Astrocyte of the spinal cord (primary cell): ENCODE measurements at places on chromosomes 6 and 20.

DNA sequence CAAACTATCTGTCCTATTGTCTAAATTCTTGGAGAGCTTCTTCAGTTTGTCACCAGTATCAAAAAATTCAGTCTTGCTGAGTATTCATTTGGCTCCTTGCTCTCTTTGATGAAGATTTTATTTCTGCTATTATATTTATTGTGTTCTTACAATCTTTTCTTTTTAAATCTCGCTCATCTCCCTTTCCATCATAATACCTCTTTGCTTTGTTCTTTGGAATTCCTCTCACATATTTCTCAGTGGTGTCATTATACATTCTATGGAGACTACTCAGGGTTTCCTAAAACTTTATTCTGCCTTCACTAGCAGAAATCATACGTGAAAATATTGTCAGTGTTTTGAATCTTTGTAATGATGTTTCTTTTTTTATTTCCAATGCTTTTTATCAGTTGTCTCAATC lies 445.2 kb upstream of the ID4 start:
- DNase-seq, result no peak

DNA sequence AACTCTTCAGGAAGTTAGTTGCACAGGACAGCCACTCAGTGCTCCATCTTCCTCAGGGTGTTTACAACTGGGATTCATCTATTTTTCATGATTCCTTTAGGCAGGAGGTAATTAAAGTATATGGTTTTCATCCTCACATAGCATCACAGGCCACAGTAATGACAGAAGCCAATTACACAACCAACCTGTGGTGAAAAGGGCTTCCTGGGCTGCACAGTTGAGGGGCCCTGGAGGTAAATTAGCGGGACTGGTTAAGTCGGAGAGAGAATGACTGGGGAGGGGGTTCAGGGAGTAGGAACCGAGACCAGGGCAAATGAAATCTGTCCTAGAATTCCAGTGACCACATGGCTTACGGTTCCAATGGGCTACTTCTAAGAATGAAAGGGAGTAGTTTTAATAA lies 37.0 kb downstream of the BAK1 start:
- DNase-seq, result no peak

DNA sequence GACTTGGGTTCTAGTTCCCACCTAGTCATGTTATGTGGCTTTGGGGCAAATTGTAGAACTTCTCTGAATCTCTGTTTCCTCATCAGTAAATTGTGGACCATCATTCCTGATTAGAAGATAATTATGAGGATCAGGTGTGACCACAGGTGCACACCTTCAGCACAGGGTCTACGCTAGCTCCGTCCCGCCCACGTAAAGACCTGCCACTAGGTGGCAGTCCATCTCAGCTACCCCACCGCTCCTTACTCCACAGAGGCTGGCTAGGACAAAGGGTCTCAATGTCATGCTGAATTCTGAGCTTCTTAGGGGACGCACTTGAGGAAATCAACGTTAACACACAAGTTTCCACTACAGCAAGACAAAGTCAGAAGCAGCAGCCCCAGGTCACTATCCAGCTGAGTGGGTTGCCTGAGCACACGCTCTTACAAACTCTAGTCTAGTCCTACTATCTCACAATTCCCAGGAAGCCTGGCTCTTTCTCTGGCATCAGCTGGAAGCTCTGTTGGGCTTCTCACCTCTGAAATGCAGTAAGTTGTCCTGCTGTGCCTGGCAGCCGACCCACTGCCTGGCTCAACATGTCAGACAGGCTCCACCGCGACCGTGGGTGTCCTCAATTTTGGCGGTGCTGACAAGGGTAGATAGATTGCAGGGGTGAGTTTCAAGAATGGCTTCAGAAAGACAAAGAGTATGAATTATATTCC lies 2.0 kb upstream of the PLCG1 start:
- DNase-seq, result no peak

DNA sequence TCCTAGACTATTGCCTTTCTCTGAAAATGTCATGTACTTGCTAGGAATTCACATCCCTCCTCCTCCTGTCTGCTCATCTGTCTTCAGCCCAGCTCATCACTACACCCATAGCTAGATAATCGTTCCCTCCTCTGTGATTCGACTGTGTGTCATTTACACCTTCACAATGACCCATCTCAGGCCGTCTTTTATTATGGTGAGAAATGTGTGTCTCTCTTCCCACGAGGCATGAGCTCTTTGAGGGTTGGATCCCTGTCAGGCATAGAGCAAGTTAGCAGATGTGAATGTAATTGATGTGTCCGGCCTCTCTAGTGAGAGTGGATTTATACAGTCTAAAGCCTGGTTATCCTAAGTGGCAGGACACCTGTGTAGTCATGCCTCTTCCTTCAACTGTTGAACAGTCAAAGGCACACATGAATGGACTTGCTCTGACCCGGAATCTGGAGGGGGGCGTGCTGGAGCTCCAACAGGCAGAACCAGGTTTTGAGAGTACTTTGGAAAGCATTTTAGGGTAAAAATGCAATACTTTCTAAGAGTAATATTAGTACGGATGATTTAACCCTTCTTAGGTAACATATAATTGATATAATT lies 182.1 kb downstream of the UTRN start:
- DNase-seq, result no peak

- DNase-seq, result no peak
Observed at GRCh38 chr6:5088780-5089179, 3.6 kb downstream of the PPP1R3G start.

DNA sequence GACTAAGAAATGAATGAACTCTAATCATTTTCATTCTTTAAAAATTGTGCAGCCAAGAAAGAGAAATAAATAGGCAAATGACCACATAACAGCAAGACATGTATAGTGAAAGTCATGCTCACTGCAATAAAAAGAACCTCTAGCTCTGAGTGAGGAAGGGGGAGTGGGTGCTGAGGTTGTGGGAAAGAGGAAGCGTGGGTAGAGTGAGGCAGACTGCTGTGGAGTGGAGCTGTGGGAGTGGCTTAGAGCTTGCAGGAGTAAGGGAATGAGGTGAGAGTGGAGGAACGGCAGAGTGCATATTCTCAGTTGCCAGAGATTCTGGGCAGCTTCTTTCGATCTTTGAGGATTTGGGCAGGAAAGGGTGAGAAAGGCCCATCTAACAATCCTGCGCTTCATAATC lies 10.4 kb downstream of the DEFB129 start:
- no peak for DNase-seq

DNA sequence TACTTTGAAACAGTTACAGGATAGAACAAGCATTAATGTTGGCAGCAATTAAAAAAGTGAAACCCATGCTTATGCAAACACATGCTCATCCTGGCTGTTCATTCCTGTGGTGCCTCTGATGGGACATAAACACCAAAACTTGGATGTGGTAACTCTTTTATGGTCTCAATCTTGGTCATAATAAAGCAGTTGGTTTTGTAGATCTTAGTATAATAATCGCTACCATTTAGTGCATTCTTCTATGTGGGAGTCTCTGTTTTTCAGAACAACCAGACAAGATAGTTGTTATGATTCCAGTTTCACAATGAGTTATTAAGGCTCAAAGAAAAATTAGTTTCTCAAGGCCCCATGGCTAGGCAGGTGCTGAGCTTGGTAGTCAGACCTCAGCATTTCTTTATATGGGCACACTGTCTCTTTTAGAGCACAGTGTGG lies 184.0 kb downstream of the UTRN start:
- DNase-seq, result no peak

DNA sequence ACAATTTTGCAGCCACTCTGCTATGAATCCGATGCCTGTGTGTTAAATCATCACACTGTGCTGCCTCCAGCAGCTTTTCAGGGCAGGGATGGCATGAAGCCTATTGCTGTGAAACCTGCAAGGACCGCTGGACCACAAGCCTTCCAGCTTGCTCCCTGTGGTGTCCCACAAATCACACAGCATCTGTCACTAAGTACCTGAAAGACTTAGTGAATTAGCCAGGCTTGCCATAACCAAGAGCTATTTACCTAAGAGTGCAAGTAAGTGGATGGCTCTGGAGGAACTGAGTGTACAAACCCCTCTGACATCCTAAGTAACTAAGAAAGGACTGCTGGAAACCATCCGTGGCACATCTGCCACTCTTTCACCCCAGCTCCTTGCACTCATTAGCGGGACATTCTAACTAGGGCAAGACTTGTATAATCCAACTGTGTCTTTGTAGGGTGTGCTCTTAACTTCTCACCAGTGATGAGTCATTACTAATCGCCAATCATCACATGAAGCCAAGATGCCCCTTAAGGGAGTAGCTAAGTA lies 34.7 kb downstream of the FOXQ1 start:
- no peak for DNase-seq

DNA sequence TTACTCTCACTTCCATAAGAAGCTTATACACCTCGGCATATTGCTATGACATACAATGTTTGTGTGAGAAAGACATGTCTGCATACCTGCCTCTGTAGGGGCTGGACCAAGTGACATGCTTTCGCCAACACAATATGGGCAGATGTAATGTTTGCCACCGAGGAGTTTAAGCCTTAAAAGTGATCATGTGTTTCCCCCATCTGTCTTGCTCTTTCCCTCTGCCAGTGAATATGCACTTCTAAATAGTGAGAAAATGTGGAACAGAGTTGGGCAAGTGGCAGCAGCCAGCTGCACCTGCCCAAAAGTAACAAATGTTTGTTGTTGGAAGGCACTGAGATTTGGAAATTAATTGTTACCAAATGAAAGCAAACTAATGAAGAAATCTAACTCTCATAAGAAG lies 274.8 kb upstream of the BTBD3 start:
- DNase-seq, result no peak

- DNase-seq, result peak; percentile 79
Observed at GRCh38 chr6:31070711-31071197, 41.6 kb downstream of the C6orf15 start.

- DNase-seq, result no peak
Observed at GRCh38 chr20:41316051-41316450, 1.5 kb downstream of the ZHX3 start.

DNA sequence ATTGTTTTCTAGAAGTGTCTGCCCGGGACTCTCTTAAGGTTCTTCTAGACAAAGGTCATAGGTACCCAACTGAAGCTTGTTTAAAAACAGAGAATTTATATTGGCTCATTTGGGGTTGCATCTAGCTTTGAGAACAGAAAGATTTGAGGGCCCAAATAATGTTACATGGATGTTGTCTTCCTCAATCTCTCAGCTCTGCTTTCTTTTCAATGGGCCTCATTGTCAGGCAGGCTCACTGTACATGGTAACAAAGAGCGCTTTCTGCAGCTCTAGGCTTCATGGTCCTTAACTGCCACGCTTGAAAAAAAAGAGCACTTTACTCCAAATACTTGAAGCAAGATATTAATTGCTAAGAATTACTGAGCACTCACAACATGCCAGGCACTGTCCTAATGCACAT lies 22.2 kb downstream of the NHLRC1 start:
- no peak for DNase-seq

- DNase-seq, result peak; percentile 76
Observed at GRCh38 chr6:107691062-107691751, 132.9 kb downstream of the SCML4 start.

DNA sequence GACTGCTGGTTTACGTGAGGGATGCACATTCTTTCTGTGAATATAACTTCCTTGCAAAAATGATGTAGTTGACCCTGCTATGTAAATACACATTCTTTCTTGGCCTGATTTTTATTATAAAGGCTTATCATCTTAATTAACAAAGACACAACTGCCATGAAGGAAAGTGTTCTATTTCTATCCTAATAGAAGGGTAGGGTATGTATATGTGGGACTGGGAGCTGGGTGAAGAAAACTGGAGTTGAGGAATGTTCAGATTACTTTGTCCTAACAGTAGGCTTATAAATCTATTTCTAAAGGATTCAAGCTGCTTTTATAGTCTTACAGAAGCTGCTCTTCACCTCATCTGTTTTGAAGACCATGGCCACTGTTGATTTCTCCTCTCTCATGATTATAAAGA lies 76.5 kb upstream of the RGS17 start:
- no peak for DNase-seq

- peak; percentile 80 for DNase-seq
Observed at GRCh38 chr20:63686492-63687321, 9.7 kb upstream of the TNFRSF6B start.

DNA sequence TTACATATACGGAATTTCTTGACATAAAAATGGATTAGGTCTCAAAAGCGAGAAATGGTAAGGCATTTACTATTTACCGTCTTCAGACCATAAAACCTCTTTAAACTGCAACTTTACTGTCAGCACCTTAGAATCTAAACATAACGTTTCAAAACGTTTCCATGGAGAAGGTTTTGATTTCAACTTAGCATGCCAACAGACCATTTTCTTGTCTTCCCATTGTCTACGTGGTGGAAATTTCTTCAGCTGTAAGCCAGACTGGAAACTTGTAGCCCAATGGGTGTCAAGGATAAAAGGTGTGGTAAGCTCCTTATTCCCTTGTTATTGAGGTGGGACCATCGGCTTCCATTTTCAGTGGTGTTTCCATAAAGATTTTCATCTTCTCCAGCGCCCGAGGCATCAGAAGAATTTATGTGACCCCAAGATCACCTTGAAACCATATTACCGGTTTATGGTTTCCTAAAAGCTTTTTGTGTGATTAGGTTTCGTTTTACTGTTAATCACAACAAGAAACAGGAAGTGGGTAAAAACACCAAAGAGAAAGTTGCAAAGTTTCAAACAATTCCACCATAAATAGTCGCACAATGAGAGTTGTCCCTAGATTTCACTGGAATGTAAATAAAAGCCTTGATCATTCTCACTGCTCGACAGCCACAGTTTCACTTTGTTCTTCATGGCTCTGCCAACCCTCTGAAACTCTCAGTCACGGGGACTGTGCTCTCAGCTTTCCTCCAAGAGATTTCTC lies 63.0 kb upstream of the CD2AP start:
- DNase-seq, result peak; percentile 56

- DNase-seq, result no peak
Observed at GRCh38 chr6:122400462-122401089, 1.1 kb downstream of the HSF2 start.

DNA sequence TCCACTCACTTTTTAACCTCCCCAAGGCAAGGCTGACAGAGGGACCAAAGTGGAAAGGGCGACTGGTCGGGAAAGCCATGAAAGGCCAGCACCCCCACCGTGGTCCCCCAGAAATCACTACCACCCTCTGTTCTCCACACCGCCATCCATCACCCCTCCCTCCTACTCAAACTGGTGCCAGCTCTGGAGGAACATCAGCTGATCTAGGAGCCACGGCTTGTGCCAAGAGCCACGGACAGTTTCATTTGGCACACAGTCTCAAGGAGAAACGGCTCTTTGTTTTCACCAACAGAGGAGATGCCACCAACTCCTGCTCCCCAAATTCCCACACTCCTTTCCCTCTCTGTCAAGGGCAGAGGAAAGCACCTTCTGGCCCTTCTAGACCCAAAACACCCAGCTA lies 26.0 kb downstream of the TBC1D7 start:
- no peak for DNase-seq

- no peak for DNase-seq
Observed at GRCh38 chr20:33568868-33569801, 79.2 kb downstream of the CBFA2T2 start.

- DNase-seq, result peak; percentile 87
Observed at GRCh38 chr20:38252292-38253288, 7.9 kb downstream of the KIAA1755 start.

GRCh38 chr6:13916230-13916944 lies 8.4 kb upstream of the RNF182 start:
- peak; percentile 40 for DNase-seq

DNA sequence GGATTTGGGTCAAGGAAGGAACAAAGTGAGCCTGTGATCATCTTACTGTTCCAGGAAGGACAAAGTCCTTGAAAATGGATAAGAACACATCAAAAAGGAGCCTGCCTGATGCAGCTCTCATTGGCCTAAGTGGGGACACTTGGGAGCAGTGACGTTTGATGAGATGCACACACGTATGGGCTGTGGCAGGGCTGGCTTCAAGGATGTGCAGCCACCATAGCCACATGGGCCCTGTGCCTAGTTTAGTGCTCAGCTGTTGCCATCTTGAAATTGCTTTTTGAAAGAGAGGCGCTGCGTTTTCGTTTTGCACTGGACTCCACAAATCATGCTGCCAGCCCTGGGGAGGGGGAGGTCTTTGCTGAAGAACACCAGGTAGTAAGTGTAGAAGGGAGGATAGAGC lies 6.6 kb upstream of the NPEPL1 start:
- DNase-seq, result no peak
